ENCODE measurements at places on chromosomes 5 and 9. TPM values are rescaled to one million over a fixed set of nuclear protein-coding genes. Genes with fewer than 3 reads are reported as not detected.

GRCh38 chr5:146188358-146188757 lies 5.9 kb upstream of the LARS1 start:
- no peak overlapping the region for H3K4me3 ChIP-seq
- H3K36me3 ChIP-seq = no peaks in the 10 kb centered on the region
- no peaks in the 10 kb centered on the region for H3K27me3 ChIP-seq
- peak; percentile 52 for DNase-seq

GRCh38 chr5:176904276-176904675 lies 5.1 kb upstream of the HK3 start:
- no peak overlapping the region for H3K4me3 ChIP-seq
- H3K27ac ChIP-seq = no peak overlapping the region
- H3K27me3 ChIP-seq = no peaks in the 10 kb centered on the region
- DNase-seq = no peak

FOXI1 gene
- total RNA-seq = 0.44 TPM

DNA sequence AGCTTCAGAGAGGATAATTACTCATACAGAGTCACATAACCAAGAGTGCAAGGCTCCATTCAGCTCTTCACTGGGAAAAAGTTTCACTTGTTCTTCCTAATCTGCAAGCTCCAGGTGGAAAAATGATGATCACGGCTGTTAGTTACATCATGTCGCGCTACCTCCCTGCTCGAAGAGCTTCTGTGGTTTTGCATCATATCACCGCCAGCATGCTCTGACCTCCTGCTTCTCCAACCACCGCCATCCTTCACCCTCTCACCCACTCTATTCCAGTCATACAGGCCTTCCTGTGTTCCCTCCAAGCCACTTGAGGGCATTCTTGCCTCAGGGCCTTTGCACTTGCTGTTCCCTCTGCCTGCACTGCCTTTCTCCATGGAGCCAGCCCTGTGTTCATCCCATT lies 47.1 kb downstream of the COL27A1 start:
- no peaks in the 10 kb centered on the region for H3K27me3 ChIP-seq
- no peaks in the 10 kb centered on the region for H3K36me3 ChIP-seq
- no peaks in the 10 kb centered on the region for H3K4me1 ChIP-seq
- DNase-seq = no peak
- H3K27ac ChIP-seq = no peak overlapping the region
- H3K4me3 ChIP-seq = no peak overlapping the region

DNA sequence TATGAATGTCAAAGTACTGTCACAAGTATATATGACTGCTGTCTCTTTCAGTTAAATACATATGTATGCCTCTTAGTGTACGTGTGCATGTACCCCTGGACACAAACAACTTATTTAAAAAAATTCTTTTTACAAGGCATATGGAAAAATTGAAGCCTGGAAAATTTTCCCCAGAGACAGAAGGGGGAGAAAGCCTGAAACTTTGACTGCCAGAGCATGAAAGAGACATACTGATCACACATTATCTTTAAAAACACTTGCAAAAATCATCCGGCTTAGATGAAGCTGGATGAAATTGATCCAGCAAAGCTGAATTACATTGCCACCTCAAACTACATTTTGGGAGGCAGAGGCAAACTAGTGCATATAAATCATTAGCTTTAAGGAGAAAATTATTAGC lies 88.0 kb upstream of the NFIB start:
- no peak overlapping the region for H3K27ac ChIP-seq
- H3K4me3 ChIP-seq = no peak overlapping the region
- H3K27me3 ChIP-seq = no peaks in the 10 kb centered on the region

TUT7 gene
- 12.5 TPM for total RNA-seq

TTC16 gene
- 0.05 TPM for total RNA-seq

GRCh38 chr5:145996135-145996534 lies 59.8 kb downstream of the SH3RF2 start:
- H3K4me1 ChIP-seq = no peaks in the 10 kb centered on the region
- DNase-seq = no peak
- H3K36me3 ChIP-seq = no peaks in the 10 kb centered on the region
- no peak overlapping the region for H3K4me3 ChIP-seq

WNK2 gene
- total RNA-seq = 13.7 TPM

DNA sequence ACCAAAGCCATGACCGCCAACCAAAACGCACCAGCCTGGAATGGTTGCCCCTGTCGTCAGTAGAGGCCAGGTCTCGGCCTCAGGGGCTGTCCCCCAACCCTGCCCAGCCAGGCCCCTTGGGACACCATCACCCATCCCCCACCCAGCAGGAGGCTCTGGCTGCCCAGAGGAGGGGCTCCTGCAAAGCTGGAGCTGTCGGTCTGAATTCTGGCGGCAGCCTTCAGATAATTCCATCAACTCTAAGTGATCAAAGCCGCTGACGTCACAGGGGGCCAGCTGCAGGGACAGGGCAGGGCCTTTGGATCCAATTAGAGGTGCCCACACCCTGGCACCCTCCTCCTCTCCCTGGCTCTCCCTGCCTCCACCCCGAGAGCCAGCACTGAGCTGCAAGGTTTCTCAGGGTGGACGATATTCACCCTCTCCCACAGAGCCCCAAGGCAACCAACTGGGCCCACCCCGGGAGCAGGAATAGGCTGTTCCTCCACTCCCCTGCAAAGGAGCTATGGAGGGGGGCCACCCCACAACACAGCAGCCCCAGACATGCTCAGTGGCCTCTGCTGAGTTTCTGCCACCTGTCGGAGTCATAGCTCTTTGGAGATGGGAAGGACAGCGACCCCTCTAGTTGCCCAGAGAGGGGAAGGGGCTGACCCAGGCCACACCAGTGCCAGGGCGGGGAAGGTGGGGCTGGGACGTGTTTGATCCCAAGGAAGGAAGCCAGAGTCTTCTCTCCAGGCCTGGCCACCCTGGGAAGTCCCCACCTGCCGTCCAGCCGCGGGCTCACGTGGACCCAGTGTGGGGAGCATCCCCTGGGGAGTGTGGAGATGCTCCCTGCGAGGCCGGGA lies 78.4 kb downstream of the NTNG2 start:
- no peak overlapping the region for H3K27ac ChIP-seq
- H3K27me3 ChIP-seq = no peaks in the 10 kb centered on the region
- no peaks in the 10 kb centered on the region for H3K4me1 ChIP-seq
- DNase-seq = no peak

GRCh38 chr5:140497897-140498296 lies 49.6 kb upstream of the EIF4EBP3 start:
- H3K4me3 ChIP-seq = no peak overlapping the region
- peaks cover 18% of the 10 kb centered on the region for H3K36me3 ChIP-seq
- no peak for DNase-seq
- no peak overlapping the region for H3K27ac ChIP-seq
- H3K27me3 ChIP-seq = no peaks in the 10 kb centered on the region

ADGRV1 gene
- 0.49 TPM for total RNA-seq

ANKRD20A1 gene
- 1.9 TPM for total RNA-seq

PLAC8L1 gene
- total RNA-seq = 0.49 TPM

DNA sequence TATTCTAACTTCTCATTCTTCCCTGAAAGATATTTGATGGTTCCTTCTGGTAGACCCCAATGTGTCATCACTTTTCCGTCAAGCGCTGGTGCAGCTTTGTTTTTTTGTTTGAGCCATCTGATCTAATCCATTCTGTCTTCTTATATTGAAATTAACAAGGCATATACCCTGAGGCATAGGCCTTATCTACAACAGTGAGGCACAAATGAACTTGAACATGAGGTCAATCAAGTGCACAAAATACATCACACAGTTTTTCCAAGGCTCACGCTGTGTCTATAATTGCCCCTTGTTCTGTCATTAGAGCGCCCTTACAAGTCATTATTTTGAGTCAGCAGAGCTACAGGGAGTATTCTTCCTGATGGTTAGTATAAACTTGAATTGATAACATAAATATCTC lies 406.6 kb downstream of the MAT2B start:
- H3K36me3 ChIP-seq = no peaks in the 10 kb centered on the region
- no peaks in the 10 kb centered on the region for H3K27me3 ChIP-seq
- DNase-seq = no peak

DNA sequence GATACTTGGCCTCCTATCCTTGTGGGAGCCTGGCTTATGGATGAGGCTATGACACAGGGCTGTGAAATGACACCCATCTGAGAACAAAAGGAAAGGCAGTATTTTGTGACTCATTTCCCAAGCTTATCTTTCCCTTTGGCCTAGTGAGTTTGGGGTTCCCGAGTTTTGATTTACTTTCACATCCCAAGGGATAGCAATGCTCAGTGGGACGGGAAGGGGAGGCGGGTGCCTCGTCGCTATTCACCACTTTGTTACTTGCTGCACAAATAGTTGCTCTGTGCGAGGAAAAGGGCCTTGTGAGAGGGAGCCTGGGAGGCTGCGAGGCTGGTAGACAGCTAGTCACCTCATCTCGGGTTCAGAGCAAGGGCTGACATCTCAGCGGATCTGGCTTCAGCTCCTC lies 59.1 kb upstream of the ENTREP1 start:
- no peak overlapping the region for H3K4me3 ChIP-seq
- H3K27ac ChIP-seq = no peak overlapping the region
- no peaks in the 10 kb centered on the region for H3K27me3 ChIP-seq
- H3K36me3 ChIP-seq = no peaks in the 10 kb centered on the region

DNA sequence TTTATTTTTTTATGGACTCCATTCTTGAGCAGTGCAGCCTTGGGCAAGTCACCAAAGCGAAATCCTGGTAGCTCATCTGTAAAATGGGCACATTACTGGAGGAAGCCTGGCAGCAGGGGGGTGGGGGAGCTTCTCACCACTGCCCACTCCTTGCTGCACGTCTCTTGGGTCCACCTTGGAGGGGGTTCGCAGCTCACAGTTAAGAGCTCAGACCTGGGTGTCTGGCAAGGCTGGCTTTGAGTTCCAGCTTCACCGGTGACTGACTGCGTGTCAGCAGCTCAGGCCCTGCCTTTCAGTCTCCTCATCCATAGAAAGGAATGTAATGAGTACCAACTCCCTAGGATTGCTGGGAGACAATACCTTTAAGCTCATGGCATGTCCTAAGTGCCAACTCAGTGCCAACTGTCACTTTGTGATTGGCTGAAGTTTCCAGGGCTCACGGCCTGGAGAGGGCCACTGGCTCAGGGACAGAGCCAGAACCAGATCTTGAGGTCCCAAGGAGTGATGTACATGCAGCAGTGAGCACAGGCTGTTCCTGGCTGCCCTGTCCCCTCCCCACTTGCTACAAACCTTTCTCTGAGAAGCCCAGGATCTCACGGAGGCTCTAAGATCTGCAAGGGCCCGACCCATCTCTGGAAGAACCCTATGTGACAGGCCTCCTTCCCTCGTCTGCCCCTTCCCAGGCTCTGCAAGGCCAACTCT lies 72.9 kb downstream of the C9orf50 start:
- no peak for DNase-seq
- no peak overlapping the region for H3K27ac ChIP-seq
- H3K27me3 ChIP-seq = no peaks in the 10 kb centered on the region
- H3K4me3 ChIP-seq = no peak overlapping the region
- H3K4me1 ChIP-seq = peaks cover 4% of the 10 kb centered on the region
- H3K36me3 ChIP-seq = no peaks in the 10 kb centered on the region

DNA sequence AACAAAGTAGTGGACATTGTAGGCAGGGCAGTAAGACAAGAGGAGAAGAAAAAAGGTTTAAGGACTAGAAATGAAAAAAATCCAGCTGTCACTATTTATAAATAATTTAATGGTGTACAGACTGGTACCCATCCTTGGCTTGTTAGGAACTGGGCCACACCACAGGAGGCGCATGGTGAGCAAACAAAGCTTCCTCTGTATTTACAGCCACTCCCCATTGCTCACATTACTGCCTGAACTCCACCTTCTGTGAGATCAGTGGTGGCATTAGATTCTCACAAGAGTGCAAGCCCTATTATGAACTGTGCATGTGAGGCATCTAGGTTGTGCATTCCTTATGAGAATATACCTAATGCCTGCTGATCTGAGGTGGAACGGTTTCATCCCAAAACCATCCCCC lies 62.6 kb upstream of the DMAC1 start:
- no peak overlapping the region for H3K27ac ChIP-seq
- H3K36me3 ChIP-seq = no peaks in the 10 kb centered on the region
- H3K4me1 ChIP-seq = no peaks in the 10 kb centered on the region
- no peak overlapping the region for H3K4me3 ChIP-seq

DNA sequence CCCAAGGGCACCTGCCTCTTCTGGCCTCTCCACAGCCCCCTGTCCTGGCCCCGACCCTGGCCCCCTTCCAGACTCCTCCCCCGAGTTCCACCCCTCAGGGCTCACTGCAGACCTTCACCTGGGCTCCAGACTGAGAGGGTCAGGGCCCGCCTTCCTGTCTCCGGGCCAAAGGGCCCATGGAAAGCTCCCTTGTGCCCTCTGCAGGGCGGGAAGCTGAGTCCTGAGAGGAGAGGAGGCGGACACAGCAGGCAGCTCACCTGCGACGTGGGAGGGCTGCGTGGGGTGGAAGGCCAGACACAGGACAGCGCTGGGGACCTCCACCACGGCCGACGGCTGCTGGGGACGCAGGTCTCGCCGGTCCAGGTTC lies 20.6 kb downstream of the DYNC2I2 start:
- DNase-seq = no peak
- peaks cover 32% of the 10 kb centered on the region for H3K4me1 ChIP-seq
- peak overlapping the region; percentile 81 for H3K27ac ChIP-seq
- peaks cover 8% of the 10 kb centered on the region for H3K36me3 ChIP-seq
- no peaks in the 10 kb centered on the region for H3K27me3 ChIP-seq

GRCh38 chr5:136892000-136892399 lies 526.7 kb upstream of the TRPC7 start:
- H3K4me1 ChIP-seq = no peaks in the 10 kb centered on the region
- H3K27me3 ChIP-seq = no peaks in the 10 kb centered on the region
- H3K4me3 ChIP-seq = no peak overlapping the region
- no peak overlapping the region for H3K27ac ChIP-seq

GRCh38 chr5:14756478-14756877 lies 92.0 kb downstream of the OTULIN start:
- DNase-seq = no peak
- H3K4me3 ChIP-seq = no peak overlapping the region
- no peaks in the 10 kb centered on the region for H3K4me1 ChIP-seq
- no peaks in the 10 kb centered on the region for H3K27me3 ChIP-seq

NIM1K gene
- total RNA-seq = 0.59 TPM

DNA sequence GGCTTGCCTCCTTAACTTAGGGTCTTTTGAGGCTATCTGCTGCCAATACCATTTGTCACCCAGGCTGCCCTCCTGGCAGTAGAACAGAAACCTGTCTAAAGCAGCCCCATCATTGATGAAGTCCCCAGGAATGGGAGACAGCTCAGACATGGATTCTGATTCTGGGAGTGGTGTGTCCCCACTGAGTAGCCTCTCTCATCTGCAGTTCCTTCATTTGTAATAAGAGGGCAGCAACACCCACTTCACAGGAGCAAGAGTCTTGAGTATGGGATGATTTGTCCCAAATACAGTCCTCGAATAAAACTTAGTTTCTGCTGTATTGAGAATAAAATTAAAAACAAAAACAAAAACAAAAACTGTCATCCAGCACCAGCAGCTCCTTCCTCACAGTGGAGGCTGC lies 167.6 kb downstream of the ASTN2 start:
- H3K27ac ChIP-seq = no peak overlapping the region
- no peak for DNase-seq
- no peaks in the 10 kb centered on the region for H3K4me1 ChIP-seq

Data from Panc1 (cell line).